EH (cell line): ENCODE measurements at places on chromosomes 7 and 10.
A peak's percentile ranks its signal among the peaks of the same experiment; 100 is the strongest.

- no peak for DNase-seq
These were observed at the start of gene GPR26 for GRCh38 chr10:123666318-123667236. Gene GPR26 (plus strand): TSS chr10:123666355. CDS start chr10:123666408, 53 bp downstream.

GRCh38 chr7:120994512-120995410, 6.2 kb downstream of the CPED1 start:
- DNase-seq = no peak

GRCh38 chr10:102713539-102713813, 721 bp downstream of the ARL3 start:
- DNase-seq = no peak

- peak; percentile 59 for DNase-seq
These were observed 83.9 kb downstream of the PIP4K2A start for GRCh38 chr10:22630234-22631174.

GRCh38 chr7:129163875-129164544, 19.5 kb downstream of the TSPAN33 start:
- DNase-seq = peak; percentile 66

DNA sequence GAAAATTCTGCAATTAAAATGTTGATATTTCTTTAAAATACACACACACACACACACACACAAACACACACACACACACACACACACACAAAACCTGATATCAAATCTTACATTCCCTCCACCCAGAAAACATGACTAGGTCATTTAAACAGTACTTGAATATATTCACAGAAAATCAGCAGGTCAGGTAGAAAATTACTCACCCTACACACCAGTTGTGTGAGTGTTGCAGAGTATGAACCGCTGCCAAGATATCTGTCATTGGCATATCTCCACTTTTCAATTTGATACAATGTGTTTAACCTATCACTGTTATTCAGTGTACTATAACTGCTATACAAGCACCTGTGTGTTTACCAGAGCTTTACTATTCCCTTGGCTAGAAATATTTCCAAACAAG, 283.6 kb upstream of the LRRTM3 start:
- DNase-seq = no peak

- no peak for DNase-seq
These were observed 319.0 kb downstream of the GLRX3 start for GRCh38 chr10:130455111-130455695.

- DNase-seq = peak; percentile 17
These were observed 236.9 kb downstream of the SLC25A13 start for GRCh38 chr7:96084881-96085553.

DNA sequence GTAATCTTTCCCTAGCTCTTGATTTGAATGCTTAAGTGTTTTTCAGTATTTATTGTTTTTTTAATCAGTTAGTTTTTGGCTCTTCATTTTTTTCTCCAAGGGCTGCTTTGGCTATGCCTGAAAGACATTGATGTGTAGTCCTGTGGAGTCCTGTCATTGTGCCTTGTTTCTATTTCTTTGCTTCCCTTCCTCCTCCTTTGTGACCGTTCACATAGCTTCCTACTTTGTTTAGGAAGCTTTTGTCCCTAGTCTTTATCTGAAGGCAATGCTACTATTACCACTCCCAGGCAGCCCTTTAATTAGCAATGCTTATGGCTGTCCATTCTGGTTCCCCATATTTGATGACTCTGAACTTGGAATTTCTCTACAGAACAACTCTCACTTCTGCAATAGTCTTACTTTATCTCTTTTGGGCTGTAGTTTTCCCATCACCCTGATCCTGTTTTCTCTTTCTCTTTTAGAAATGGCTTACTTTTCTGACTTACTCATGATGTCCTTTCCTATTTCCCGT, 39.9 kb downstream of the ADCYAP1R1 start:
- no peak for DNase-seq

GRCh38 chr10:82041018-82041417, 166.0 kb downstream of the NRG3 start:
- no peak for DNase-seq

- no peak for DNase-seq
These were observed 275.3 kb downstream of the DNAJB6 start for GRCh38 chr7:157612009-157612663.

GRCh38 chr10:16816171-16816570, 1.1 kb downstream of the RSU1 start:
- DNase-seq = peak; percentile 50

DNA sequence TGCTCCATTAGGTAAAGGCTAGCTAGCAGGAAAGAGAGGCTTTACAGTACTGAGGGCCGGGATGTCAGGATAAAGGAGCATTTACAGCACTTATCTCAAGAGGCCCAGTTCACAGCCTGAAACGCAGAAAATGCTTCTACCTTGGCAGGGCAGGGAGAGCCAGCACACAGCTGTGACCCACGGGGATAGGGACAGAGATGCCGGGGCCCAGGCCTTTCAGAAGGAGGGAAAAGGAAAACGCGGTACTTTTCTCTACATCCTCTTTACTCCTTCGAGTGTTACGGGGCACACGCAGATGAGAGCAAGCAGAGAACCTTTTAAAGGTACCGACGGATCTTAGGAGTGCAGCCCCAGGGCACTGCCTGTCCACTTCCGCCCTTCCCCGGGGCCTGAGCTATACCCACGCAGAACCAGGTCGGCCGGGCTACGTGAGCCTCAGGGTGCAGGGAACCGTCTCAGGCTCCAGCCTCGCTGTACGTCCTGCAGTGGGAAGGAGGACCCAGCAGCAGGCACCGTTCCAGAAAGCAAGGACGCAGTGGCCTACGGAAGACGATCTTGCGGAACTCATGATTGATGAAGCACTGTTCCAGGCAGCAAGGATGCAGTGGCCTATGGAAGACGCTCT, 232.3 kb downstream of the ELFN1 start:
- DNase-seq = no peak

DNA sequence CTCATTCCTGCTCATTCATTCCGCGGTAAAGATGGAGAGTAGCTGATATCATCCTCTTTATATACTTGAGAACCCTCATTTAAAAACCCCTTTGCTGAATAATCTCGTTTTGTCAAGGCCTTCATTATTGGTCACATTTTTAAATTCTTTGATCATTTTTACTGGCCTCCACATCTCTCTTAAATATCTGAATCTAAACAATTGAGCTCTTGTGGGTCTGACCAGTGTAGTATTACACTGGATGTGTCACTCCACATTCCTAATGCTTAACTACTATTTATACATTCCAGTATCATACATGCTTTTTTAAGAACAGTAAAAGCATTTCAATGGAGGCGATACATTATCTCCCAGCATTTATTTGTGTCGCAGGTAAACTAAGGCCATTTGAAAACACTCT, 12.6 kb upstream of the PRPS1L1 start:
- DNase-seq = peak; percentile 82

DNA sequence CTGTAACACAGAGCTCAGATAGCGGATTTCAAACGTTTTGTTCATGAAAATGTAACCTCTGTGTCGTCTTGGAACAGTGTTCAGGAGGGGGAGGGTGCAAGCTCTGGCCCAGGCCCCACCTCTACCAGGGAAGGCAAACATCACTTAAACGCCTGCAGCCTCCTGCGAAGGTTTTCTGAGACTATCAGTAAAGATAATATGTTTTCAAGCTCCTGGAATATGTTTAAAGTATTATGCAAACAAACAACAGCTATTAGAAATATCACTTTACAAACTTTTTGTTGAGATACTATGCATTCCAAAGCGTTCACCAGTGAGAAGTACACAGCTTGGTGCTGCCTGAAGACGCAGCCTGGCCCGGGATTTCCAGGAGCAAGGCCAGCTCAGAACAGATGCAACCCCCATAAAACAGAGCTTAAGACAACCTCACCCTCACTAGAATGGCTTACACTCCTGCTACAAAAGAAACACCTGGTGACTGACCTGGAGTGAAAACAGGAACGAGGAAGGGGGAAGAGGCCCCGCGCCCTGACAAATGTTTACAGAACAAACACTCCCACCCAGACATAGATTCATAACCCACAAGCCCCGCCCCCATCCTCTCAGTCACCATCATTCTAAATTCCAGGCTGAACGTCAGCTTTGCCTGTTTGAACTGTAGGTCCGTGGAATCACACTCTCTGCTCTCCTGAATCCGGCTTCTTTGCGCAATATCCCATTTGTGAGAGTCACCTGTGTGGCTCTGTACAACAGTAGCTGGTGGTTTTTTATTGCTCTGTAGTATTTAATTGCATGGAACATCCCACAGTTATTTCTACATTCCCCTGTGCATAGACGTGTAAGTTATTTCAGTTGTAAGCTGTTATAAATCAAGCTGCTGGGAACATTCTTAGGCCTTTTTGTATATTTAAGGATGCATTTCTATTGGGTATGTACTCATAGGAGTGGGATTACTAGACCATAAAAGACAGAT, 155.0 kb downstream of the PTPRN2 start:
- no peak for DNase-seq

GRCh38 chr10:103709341-103709920, 145.9 kb downstream of the SH3PXD2A start:
- peak; percentile 85 for DNase-seq

GRCh38 chr7:7795203-7795602, 76.8 kb upstream of the RPA3 start:
- DNase-seq = peak; percentile 7

GRCh38 chr10:71659111-71659634, 60.4 kb downstream of the C10orf105 start:
- no peak for DNase-seq

DNA sequence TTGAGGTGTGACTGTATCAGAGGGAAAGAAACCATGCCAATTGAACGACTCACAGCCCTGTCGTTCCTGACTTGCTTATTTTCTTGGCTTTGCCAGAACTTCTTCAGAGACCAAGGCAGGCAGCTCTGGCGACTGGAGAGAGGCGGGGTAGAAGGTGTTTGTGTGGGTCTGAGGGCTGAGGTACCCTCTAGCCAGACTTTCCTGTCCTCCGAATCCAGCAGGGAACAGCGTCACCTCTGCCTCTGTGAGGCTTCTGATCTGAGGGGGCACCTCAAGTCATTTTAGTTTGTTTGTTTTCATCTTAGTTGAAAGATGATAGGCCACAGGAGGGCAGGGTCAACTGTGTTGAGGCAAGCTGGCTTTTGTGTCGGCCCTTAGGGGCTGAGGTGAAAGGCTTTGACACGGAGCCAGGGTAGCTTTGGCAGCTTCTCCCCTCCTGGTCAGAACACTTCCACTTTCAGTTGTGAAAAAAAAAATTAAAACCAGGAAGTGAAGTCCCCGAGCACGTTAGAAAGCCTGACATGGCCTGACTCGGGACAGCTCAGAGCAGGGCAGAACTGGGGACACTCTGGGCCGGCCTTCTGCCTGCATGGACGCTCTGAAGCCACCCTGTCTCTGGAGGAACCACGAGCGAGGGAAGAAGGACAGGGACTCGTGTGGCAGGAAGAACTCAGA, 1.9 kb downstream of the ACSL5 start:
- peak; percentile 49 for DNase-seq

DNA sequence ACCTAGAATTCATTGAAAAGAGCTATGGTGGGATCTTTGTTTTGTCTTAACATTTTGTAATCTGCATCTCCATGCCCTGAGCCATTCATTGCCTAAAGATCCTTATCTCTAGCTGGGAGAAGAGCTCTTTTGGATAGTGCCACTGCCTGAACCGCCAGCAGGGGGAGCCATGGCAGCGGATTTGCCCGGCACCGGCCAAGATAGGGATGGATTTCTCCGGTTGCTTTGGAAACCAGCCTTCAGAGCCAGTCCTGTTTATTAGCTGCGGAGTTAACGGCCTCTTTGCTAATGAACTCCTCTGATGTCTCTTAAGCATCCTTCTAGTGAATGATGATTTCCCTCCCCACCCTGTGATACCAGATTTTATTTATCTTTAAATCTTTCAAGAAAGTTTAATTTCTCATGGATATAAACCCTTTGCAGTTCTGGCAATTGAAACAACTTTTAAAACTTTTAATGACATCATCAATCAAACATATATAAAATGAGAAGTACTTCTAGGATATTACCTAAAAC, 58.2 kb upstream of the LYZL2 start:
- peak; percentile 84 for DNase-seq

GRCh38 chr10:128263891-128264688, 137.9 kb upstream of the MKI67 start:
- DNase-seq = peak; percentile 6

GRCh38 chr10:79196470-79197461, 128.0 kb downstream of the ZMIZ1 start:
- DNase-seq = peak; percentile 61

DNA sequence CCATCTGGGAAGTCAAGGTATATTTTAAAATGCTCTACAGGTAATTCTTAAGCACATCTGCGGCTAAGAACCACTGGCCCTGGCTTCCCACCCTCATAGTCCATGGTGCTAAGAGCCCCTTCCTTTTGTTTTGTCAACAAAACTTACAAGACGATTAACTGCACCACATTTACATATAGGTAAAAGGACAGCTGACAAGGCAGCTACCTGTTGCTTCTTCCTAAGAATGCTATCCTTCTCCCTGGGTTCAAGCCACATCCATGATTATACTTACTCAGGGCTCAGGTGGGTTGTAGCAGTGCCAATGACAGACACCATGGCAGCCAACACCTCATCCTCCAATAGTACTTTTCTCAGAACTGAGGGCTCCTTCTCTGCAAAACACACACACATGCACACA, 16.3 kb downstream of the ZDHHC16 start:
- no peak for DNase-seq

GRCh38 chr7:116215551-116215950, 5.2 kb downstream of the TES start:
- DNase-seq = no peak

DNA sequence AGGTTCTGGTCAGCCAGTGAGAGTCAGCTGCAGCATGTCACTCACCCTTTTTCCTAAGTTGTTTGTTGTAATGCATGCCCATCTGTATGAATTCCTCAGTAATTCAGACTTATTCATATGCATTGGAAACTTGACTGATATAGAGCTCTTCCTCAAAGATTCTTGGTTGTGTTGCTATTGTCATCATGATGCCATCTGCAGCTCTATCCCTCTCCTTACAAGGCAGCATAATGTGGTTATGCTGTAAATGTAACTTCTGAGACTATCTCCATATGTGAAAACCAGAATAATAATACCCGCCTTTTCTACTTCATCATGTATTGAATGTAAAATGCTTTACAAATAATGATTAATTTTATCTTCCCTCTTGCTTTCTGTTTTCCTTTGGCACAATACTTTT, 252.6 kb upstream of the MTPN start:
- no peak for DNase-seq

DNA sequence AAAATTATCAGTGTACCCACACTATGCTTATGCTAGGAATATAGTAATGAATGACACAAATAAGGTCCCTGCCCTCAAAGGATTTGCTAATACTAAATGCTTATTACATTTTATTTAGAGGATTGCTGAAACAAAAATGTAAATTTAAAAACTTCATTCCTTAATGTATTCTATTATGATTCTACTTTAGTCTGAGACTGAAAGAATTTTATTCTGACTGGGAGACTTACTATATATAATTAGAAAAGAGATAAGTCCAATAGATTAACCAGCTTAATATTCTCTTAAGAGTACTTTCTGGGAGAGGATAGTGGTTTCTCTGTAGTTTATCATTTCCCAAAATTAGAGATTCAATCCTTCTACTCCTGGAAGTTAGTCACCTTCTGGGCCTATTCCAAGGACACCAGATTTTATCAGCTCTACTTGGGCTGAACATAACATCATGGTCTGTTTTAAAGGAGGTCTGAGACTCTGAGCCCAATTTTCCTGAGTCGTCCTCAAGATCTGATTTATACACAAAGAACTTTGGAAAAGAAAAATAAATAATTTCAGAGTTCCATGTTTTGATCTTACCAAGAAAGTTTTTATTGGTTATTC, 41.1 kb downstream of the ASZ1 start:
- DNase-seq = peak; percentile 63

- DNase-seq = no peak
These were observed 8.2 kb downstream of the ATE1 start for GRCh38 chr10:121919666-121920065.

- DNase-seq = peak; percentile 22
These were observed 12.1 kb downstream of the AVL9 start for GRCh38 chr7:32507414-32507813.

- no peak for DNase-seq
These were observed 77.4 kb downstream of the DLG5 start for GRCh38 chr10:77849039-77849664.
